SW 1271 (cell line): ENCODE measurements at places on chromosomes 4 and X.

DNA sequence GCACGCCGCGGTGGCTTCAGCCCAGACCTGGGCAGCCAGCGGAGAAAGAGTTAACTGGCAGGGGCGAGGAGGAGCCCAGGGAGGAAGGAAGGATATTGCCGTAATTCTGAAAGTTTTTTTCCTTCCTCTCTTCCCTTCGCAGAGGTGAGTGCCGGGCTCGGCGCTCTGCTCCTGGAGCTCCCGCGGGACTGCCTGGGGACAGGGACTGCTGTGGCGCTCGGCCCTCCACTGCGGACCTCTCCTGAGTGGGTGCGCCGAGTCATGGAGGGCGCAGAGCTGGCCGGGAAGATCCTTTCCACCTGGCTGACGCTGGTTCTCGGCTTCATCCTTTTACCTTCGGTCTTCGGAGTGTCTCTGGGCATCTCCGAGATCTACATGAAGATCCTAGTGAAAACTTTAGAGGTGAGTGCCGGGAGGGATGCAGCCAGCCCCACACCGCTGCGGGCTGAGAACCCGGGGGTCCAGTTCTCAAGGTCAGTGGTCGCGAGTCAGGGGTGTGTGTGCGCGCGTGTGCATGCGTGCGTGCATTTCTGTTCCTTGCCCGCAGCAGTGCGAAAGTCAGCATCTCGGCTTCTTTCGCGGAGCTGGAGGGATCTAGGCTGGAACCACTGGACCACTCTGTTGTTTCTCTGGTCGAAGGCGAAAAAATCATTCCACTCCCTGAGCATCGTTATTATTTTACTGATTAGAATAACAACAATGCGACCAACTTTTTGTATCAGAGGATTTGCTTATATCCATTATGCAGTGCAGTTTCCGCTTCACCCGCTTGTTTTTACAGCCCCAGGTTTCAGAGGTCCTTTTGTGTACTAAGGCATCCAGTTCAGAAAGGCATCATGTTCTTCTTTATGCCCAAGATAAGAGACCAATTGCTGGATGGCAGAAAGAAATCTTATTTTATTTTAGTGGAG is 709 bp downstream of the GPAT3 start:
- DNase-seq, result peak; percentile 40

GRCh38 chrX:70029863-70030262 is 19.9 kb downstream of the AWAT2 start:
- no peak for DNase-seq

DNA sequence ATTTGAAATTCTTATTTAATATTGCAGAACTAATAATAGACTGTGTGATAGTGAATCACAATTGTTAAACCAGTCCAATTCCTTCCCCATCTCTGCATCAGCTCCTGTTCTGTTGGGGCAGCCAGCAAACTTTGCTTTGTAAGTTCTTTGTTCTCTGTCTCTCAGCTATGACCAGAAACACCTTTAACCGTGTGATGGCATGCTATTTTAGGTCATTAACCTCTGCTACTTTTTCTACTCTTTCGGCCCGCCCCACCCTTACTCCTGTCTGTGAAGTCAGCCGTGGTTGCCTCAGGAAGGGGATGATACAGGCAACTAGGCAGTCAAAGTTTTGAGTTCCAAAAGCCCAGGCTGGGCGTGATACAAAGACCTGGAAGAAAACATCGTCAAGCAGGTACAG is 51.3 kb upstream of the EGFL6 start:
- DNase-seq, result no peak

DNA sequence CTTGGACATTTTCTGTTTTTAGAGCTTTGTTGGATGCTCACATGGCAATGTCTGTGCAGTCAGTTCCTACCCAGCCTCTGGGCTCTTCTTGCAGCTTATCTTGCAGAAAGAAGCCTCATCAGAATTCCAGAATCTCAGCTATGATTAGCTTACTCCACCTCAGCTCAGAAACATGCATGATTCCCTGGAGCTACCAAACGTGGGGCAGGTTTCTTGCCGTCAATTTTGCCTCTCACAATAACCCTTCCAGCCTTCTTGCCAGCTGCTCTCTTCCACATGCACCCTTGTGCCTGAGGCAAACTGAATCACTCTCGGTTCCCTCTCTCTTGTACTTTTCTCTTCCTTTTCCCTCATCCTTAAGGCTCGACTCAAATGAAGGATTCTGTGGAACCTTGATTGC is 141.4 kb downstream of the PTTG2 start:
- no peak for DNase-seq

DNA sequence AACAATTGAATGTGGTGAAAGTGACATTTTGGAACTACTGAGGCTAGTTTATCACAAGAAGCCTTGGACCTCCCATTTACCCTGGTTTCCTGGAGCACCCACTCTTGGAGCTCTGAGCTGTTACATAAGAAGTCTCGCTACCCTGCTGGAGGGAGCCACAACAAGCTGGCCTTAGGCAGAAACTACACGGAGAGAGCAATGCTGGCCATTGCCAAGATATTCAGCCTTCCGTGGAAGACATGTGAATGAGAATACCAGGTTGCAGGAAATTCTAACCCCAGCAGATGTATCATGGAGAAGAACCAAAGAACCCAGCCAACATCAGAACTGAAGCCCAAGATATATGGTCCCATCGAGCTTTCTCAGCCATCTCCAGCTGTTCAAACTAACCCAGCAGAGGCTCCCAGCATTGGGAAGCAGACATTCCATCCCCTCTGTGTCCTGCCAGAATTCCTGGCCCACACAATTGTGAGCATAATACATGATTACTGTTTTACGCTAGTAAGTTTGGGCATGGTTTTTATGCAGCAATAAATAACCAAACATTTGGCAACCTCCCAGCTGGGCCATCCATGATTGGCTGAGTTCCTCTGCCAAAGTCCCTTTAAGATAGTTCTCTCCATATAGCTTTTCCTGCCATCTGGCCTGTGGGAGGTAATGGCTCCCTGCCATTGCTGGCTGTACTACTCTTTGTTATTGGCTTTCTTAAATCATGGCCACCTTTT is 17.9 kb upstream of the PDE5A start:
- no peak for DNase-seq

- no peak for DNase-seq
Observed at GRCh38 chr4:90328558-90328957, 201.4 kb downstream of the CCSER1 start.

DNA sequence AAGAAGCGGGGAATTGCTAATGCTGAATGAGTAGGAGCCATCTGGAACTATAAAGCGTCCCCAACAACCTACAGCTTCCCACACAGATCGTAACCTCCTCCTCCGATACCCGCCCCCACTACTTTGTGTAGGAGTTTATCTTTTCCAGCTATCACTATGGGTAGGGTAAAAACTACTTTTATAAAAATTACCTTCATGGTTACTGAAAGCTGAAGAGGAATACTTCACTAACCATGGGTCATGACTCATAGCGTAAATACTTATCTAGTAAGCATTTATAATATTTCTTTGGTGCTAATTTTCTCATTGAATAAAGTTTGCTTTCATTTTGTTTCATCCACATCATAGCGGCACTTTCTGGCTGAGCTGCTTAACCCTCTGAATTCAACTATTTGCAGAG is 79.4 kb upstream of the TNIP3 start:
- DNase-seq, result no peak
